ENCODE measurements at places on chromosomes 3 and 15.

GRCh38 chr15:95194746-95195145, 963.4 kb downstream of the MCTP2 start:
- no peak for DNase-seq

GRCh38 chr3:132789959-132790358, 67.8 kb upstream of the NPHP3 start:
- DNase-seq: no peak

GRCh38 chr3:37319784-37320183, 145.4 kb upstream of the LRRFIP2 start:
- no peak for DNase-seq

GRCh38 chr3:58540176-58540858, 3.3 kb upstream of the ACOX2 start:
- no peak for DNase-seq

DNA sequence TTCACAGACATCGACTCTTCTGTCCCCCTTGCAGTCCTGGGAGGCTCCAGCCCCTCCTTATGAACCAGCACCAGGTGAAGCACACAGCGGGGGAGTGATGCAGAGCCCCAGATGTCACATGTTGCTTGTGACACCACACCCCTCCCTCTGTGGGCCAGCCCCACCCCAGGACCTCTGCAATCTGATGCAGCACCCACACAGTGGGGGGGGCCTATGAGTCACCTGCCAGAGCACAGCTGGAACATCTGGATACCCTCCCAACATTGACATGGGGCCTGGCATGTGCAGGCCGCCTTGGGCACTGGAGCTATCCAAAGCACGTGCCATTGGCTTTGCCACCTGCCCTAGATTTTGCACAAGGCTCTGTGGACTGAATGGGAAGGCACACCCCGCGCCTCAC, 70.5 kb downstream of the FEM1B start:
- DNase-seq: no peak

All from suppressor macrophage (primary cell).